Mesenteric fat pad (tissue), 1 donor: ENCODE measurements at places on chromosomes 11 and 22. TPM values are rescaled to one million over a fixed set of nuclear protein-coding genes. Genes with fewer than 3 reads are reported as not detected.

GRCh38 chr11:2940147-2940920 lies 11.1 kb upstream of the PHLDA2 start:
- DNase-seq, result no peak

- no peak for DNase-seq
Measured at GRCh38 chr11:108654994-108655631, 9.8 kb upstream of the DDX10 start.

GRCh38 chr11:44990665-44991064 lies 40.0 kb upstream of the TP53I11 start:
- DNase-seq, result no peak

GRCh38 chr11:65927904-65928397 lies 8.7 kb downstream of the DRAP1 start:
- no peak for DNase-seq

Gene WBP2NL
- 0.61 TPM for total RNA-seq

Gene KCNQ1
- 10.7 TPM for total RNA-seq
